Endothelial cell of coronary artery (primary cell): ENCODE measurements at places on chromosomes 1 and 21. TPM values are rescaled to one million over a fixed set of nuclear protein-coding genes. Genes with fewer than 3 reads are reported as not detected.

Gene PCBP3
- 0.18 and 0.75 TPM in 2 replicates for total RNA-seq

Gene NGF
- total RNA-seq: 2.6 TPM in 1 of 2 replicates, not detected in the other

Gene SYT11
- total RNA-seq: 29.9 and 30.9 TPM in 2 replicates

Gene MAN1C1
- 0.18 and 0.19 TPM in 2 replicates for total RNA-seq

Gene CLEC20A
- total RNA-seq: not detected in 2 replicates

Gene SEMA4A
- total RNA-seq: 0.27 and 0.56 TPM in 2 replicates

Gene C1orf94
- total RNA-seq: not detected in 2 replicates

Gene VN1R5
- not detected in 2 replicates for total RNA-seq

Gene AMY1B
- total RNA-seq: not detected in 2 replicates
